Mesothelial cell of epicardium (in vitro differentiated cells): ENCODE measurements at places on chromosomes 3 and 15. TPM values are rescaled to one million over a fixed set of nuclear protein-coding genes. Genes with fewer than 3 reads are reported as not detected.

GRCh38 chr3:31693346-31693745, 160.6 kb downstream of the STT3B start:
- peaks cover 14% of the 10 kb centered on the region for H3K36me3 ChIP-seq
- H3K27me3 ChIP-seq, result no peaks in the 10 kb centered on the region
- H3K4me3 ChIP-seq, result no peak overlapping the region
- no peak overlapping the region for H3K27ac ChIP-seq
- no peak for DNase-seq
- H3K4me1 ChIP-seq, result no peaks in the 10 kb centered on the region

- no peak overlapping the region for H3K4me3 ChIP-seq
- H3K27me3 ChIP-seq, result peaks cover 4% of the 10 kb centered on the region
- DNase-seq, result no peak
- H3K36me3 ChIP-seq, result no peaks in the 10 kb centered on the region
- H3K27ac ChIP-seq, result no peak overlapping the region
Measured at GRCh38 chr3:192244591-192244990, 482.8 kb downstream of the FGF12 start.

DNA sequence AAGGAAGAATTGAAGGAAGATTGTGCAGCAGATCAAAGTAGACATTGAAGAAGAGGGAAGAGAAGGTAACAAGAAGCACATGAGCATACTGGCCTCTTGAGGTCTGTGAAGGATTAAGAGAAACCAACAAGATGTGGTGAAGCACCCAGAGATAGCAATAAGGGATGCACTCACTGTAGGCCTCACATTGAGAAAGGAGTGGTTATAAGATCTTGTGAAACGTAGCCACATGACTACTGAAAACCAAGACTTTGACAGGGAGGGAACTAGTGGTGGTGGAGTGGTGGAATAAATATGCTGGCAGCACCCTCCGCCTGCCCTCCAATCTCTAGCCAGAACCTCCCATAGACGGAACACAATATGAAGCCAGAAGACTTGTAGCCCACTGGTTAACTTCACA, 651.2 kb downstream of the DIPK2A start:
- H3K4me3 ChIP-seq, result no peak overlapping the region
- H3K27me3 ChIP-seq, result no peaks in the 10 kb centered on the region
- no peaks in the 10 kb centered on the region for H3K4me1 ChIP-seq
- DNase-seq, result no peak
- peaks cover 8% of the 10 kb centered on the region for H3K36me3 ChIP-seq
- H3K27ac ChIP-seq, result no peak overlapping the region

- no peak overlapping the region for H3K4me3 ChIP-seq
- no peak for DNase-seq
- H3K4me1 ChIP-seq, result peaks cover 24% of the 10 kb centered on the region
- H3K36me3 ChIP-seq, result no peaks in the 10 kb centered on the region
- H3K27me3 ChIP-seq, result no peaks in the 10 kb centered on the region
Measured at GRCh38 chr3:161641287-161641686, 144.7 kb downstream of the OTOL1 start.

GRCh38 chr15:95162531-95162930, 931.2 kb downstream of the MCTP2 start:
- H3K4me1 ChIP-seq, result peaks cover 21% of the 10 kb centered on the region
- DNase-seq, result no peak
- H3K27ac ChIP-seq, result no peak overlapping the region

DNA sequence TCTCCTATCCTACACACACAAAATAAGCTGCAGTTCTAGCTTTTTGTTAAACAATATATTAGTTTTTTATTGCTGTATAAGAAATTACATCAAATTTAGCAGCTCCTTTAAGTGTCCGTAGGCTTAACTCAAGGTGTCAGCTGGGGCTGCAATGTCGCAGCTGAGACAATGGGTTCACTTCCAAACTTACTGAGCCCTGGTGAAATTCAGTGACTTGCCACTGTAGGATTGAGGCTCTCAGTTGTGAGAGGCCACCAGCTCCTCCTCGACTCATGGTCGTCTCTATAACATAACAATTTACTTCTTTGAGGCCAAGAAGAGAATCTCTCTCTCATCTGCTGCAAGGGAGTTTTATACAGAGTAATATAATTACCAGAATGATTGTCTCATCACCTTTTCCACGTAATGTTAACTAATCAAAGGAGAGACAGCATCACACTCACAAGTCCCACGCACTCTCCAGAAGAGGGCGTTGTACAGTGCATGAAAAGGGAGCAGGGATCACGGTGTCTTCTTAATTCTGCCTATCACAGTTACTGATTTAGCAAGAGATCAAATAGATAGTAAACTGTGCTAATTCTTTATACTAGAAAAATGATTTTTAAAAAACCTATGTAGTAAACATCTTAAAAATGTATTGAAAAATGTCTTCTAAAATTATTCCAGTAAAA, 735.6 kb upstream of the GBE1 start:
- no peak for DNase-seq
- H3K27me3 ChIP-seq, result peaks cover 14% of the 10 kb centered on the region
- no peaks in the 10 kb centered on the region for H3K4me1 ChIP-seq
- no peak overlapping the region for H3K27ac ChIP-seq

- no peak for DNase-seq
- H3K36me3 ChIP-seq, result peaks cover 19% of the 10 kb centered on the region
- H3K4me1 ChIP-seq, result peaks cover 26% of the 10 kb centered on the region
- H3K27ac ChIP-seq, result no peak overlapping the region
Measured at GRCh38 chr15:66886241-66886675, 179.1 kb upstream of the SMAD3 start.

- H3K27ac ChIP-seq, result no peak overlapping the region
- H3K4me3 ChIP-seq, result no peak overlapping the region
- H3K4me1 ChIP-seq, result peaks cover 13% of the 10 kb centered on the region
- H3K27me3 ChIP-seq, result no peaks in the 10 kb centered on the region
- H3K36me3 ChIP-seq, result peaks cover 2% of the 10 kb centered on the region
Measured at GRCh38 chr3:138118612-138119422, 3.4 kb upstream of the DZIP1L start.

GRCh38 chr3:126544596-126545281, 14.0 kb downstream of the C3orf22 start:
- no peaks in the 10 kb centered on the region for H3K36me3 ChIP-seq
- H3K4me3 ChIP-seq, result no peak overlapping the region

DNA sequence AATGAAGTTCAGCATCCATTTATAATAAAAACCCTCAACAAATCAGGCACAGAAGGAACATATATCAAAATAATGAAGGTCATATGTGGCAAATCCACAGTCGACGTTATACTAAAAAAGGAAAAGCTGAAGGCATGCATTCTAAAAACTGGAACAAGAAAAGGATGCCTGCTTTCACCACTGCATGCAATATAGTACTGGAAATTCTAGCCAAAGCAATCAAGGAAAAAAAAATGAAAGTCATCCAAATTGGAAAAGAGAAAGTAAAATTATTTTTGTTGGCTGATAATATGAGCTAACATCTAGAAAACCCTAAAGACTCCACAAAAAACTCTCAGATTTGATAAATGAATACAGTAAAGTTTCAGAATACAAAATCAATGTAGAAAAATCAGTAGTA, 1123.2 kb downstream of the TBL1XR1 start:
- no peak overlapping the region for H3K27ac ChIP-seq
- H3K4me3 ChIP-seq, result no peak overlapping the region

DNA sequence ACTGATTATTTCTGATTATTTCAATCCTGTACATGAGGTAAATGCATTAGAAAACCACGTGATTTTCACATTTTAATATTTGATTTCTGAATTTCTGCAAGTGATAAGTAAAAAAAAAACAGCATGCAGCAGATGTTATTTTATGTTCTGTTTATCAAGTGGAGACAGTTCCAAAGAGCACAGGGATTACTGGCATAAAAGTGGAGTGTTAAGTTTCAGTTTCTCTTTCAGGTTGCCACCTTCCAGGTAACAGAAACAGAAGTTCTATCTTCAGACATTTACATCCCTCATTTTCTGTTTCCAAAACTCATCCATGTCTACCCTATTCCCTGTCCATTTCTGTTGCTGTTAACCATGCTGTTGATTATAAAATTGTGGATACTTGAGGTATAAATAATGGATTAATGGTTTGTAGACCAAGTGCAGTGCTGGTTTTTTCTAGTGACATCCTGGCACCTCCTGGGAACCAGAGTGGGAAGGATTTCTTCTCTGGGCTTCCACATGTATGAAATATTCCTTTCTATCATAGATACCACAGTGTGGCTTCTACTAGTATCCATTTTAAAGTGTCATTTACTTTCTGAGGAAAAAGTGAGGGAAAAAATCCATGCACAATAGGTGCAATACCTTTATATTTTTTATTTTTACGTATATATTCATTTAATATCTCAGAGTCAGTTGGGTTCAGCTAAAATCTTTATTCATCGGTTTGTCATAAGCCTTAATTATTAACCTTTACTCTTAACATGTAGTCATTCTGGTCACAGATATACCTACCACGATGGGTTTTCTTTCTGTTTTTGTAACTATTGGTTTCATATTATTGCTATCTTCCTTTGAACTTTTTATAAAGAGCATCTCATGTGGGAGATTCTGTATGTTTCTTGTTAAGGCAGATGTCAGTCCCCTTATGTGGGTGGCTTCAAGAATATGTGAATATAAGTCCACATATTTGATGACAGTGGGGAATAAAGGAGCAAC, 1010.0 kb downstream of the SQOR start:
- no peak overlapping the region for H3K4me3 ChIP-seq
- DNase-seq, result no peak
- H3K27ac ChIP-seq, result no peak overlapping the region
- H3K27me3 ChIP-seq, result no peaks in the 10 kb centered on the region
- H3K4me1 ChIP-seq, result peaks cover 3% of the 10 kb centered on the region

DNA sequence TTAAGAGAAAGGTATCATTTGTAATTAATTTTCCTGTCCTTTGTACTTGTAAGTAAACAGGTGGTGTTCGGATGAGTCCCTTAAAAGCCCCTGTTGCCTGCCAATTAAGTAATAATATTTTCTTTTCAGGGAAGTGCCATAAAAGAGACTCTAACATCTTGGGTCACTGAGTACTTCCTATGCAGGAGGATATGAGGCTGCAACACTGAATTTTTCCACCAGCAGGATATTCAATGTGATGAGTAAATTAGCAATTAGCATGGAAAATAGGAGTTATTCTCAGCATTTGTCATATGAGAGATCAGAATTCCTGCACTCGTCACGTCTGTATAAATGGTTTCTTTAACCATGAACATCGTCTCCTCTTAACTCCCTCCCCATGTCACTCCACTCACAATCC, 45.4 kb downstream of the WWTR1 start:
- no peaks in the 10 kb centered on the region for H3K27me3 ChIP-seq
- H3K4me1 ChIP-seq, result peaks cover 26% of the 10 kb centered on the region
- H3K36me3 ChIP-seq, result peaks cover 9% of the 10 kb centered on the region
- DNase-seq, result no peak

GRCh38 chr3:100606894-100607512, 2.4 kb upstream of the ADGRG7 start:
- no peaks in the 10 kb centered on the region for H3K36me3 ChIP-seq
- H3K27me3 ChIP-seq, result peaks cover 17% of the 10 kb centered on the region
- no peak for DNase-seq
- peaks cover 8% of the 10 kb centered on the region for H3K4me1 ChIP-seq
- H3K4me3 ChIP-seq, result no peak overlapping the region
- H3K27ac ChIP-seq, result no peak overlapping the region

DNA sequence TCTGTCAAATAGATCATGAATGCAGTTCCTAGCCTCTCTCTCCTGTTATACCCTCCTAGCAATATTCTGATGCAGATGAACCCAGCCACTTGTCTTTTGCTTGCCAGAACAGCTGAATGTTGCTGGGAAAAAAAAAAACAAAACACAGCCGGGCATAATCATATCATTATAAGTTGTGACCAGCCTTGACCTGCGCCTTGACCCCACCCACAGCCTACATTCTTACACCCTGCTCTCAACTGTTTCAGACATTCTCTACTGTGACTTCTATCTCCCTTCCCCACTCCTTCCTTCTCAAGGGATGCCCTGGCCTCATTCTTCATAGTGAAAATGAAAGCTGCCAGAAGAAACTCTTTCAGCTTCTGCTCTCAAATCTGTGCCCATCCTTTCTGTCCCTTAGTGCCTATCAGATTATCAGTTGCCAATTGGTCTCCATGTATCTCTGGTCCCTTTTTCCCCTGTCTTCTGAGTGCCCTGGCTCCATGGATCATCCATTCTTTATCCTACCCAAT, 389.1 kb upstream of the TPRG1 start:
- no peak overlapping the region for H3K27ac ChIP-seq
- DNase-seq, result no peak
- H3K27me3 ChIP-seq, result no peaks in the 10 kb centered on the region
- no peak overlapping the region for H3K4me3 ChIP-seq
- no peaks in the 10 kb centered on the region for H3K4me1 ChIP-seq

DNA sequence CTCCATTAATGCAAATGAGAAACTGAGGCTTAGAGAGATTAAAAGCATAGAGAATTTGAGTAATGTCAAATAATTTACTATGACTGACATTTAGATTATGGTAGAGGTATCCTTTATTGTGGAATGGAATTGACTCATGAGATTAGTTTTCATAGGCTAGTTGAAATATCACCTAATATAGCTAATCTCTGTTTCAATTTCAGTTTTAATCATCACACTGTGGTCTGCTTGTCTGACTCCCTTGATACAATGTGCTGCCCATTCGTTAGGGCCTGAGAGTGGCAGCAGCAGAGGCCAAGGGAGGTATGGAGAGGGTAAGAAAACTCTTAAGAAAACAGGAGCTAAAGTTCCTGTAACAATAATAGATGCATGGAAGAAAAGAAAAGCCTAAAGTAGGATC, 13.2 kb upstream of the ZBTB20 start:
- no peaks in the 10 kb centered on the region for H3K27me3 ChIP-seq
- H3K4me3 ChIP-seq, result no peak overlapping the region
- no peak overlapping the region for H3K27ac ChIP-seq
- H3K4me1 ChIP-seq, result no peaks in the 10 kb centered on the region
- no peaks in the 10 kb centered on the region for H3K36me3 ChIP-seq
- DNase-seq, result no peak

- H3K36me3 ChIP-seq, result no peaks in the 10 kb centered on the region
- H3K4me3 ChIP-seq, result no peak overlapping the region
- no peaks in the 10 kb centered on the region for H3K27me3 ChIP-seq
- H3K4me1 ChIP-seq, result peaks cover 10% of the 10 kb centered on the region
- no peak overlapping the region for H3K27ac ChIP-seq
- no peak for DNase-seq
Measured at GRCh38 chr3:166902374-166902773, 477.7 kb downstream of the ZBBX start.

DNA sequence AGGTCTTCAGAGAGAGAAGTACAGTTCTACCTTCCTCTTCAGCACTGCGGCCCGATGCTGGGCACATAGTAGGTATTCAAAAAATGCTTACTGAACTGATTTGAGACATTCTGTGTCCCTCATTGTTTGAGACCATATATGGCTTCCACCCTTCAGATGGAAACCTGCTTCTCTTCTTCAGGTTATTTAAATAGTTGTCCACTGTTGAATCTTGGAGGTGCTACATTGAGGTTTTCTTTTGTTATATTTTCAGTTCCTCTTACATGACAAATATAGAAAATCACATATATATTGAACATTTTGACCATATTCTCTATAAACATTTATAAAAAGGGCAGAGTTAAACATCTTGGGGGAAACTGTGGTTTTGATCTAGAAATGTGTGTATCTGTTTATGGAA, 200.2 kb upstream of the LRRC3B start:
- no peaks in the 10 kb centered on the region for H3K36me3 ChIP-seq
- H3K27me3 ChIP-seq, result no peaks in the 10 kb centered on the region
- no peak overlapping the region for H3K27ac ChIP-seq
- DNase-seq, result no peak
- H3K4me1 ChIP-seq, result peaks cover 7% of the 10 kb centered on the region

Gene VIPR1
- 2.1 to 2.8 TPM (median 2.3 TPM) in 3 replicates for total RNA-seq

Gene NEDD4
- 42.5 to 45.8 TPM (median 45.6 TPM) in 3 replicates for total RNA-seq

Gene SCAANT1
- not detected in 3 replicates for total RNA-seq

Gene AHSG
- 0.14 TPM in 1 of 3 replicates, not detected in the others for total RNA-seq

Gene AQR
- total RNA-seq, result 38.5 to 46.2 TPM (median 41.7 TPM) in 3 replicates

Gene STAC
- total RNA-seq, result 1.4 to 2.3 TPM (median 1.9 TPM) in 3 replicates

Gene SPTSSB
- 0.68 to 1.7 TPM (median 0.74 TPM) in 3 replicates for total RNA-seq

Gene KNG1
- not detected in 3 replicates for total RNA-seq

Gene MAPK6
- total RNA-seq, result 56.7 to 59.9 TPM (median 57.4 TPM) in 3 replicates

Gene CPNE4
- total RNA-seq, result 0.20 TPM in 1 of 3 replicates, not detected in the others

Gene STRA6
- total RNA-seq, result 101 to 114 TPM (median 111 TPM) in 3 replicates
